Activated naive CD4-positive, alpha-beta T cell treated with anti-CD3 and anti-CD28 coated beads, Interleukin-2, amount 50 U/mL, for 72 hours (primary cell): ENCODE measurements at places on chromosomes 13 and 19. TPM values are rescaled to one million over a fixed set of nuclear protein-coding genes. Genes with fewer than 3 reads are reported as not detected.

DNA sequence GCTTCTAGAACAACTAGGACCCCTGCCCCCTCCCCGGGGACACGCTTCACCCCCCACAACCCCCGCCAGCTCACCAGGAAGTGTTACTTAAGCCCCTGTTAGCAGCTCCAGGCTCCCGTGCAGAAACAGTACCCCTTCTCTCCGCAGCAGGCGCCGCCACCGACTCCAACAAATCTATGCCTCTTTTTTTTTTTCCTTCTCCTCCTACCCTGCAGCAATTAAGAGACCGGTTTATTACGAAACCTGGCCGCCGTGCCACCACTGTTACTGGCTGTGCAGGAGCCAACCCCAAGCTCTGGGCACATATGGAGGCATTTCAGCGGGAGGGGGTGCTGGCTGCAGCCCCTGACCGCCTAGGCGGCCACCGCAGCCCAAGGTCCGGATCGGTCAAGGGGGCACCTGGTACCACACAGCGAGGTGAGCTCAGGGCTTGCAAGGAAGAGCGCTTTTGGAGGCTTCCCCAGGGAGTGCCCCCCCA is 2.4 kb downstream of the GADD45B start:
- DNase-seq = no peak

- no peak for DNase-seq
Measured at GRCh38 chr13:102466610-102467190, 64.9 kb upstream of the FGF14 start.

- peak; percentile 46 for DNase-seq
Measured at GRCh38 chr13:110726726-110727125, 13.2 kb downstream of the ING1 start.

DNA sequence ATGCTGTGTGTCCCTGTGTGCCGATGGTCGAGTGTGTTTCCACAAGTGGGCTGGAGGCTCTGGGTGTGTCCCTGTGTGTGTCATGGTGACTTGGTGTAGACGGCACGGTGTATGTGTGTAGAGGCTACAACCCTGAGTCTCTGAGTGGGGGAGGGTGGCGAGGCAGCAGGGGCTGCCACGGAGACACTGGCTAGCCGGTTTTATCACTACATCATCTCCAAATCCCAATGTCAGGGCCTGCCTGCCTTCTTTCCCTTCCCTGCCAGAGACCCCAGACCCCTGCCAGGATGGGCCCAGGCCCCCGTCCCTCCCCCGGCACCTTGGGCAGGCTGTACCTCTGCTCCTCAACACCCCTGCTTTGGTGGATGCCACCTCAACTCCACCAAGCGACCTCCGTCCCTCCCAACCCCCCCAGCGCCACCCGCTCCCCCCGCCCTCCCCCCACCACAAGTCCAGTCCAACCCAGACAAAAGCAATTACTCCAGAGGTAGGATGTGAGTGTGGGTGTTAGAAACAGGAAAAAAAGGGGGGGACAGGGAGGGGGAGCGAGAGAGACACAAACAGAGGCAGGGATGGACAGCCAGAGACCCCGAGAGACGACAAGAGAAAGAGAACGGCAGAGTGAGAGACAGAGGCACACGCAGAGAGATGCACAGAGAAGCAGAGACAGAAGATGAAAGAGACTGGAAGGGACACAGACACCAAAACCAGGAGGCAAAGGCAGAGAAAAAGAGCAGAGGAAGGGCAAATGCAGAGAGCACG is 21.6 kb upstream of the POU2F2 start:
- DNase-seq = no peak

DNA sequence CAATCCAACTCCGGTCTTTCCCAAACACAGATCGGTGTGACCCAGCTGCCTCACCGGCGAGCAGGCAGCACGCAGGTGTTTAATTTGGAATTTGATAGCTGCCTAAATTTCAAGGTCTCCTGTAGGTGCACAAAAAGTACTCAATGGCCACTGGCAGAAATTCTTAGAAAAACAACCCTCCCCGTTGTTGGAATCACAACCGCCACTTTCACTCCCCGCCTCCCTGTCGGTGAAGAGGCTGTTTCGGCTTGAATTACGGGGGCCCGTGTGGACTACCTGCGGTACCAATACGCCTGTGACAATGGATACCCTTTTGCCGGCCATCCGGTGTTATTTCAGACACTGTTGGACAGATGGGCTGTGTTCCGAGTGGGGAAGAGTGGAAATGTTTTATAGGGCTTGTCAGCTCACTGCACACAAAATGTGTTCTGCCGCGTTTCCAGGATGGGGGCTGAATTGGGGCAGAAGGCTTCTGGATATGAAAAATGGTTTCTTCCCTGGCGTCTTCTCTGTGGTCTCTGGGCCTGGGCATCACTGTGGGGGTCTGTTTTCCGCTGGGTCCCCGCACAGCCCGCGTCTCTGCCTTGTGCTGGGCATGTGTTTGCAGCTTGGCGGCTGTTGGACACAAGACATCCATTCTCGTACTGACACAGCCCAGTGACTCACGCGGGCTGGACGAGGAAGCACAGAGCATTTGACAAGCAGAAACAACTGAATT is 45.4 kb downstream of the ZIC5 start:
- no peak for DNase-seq

- no peak for DNase-seq
Measured at GRCh38 chr19:1986357-1987162, 29.0 kb downstream of the BTBD2 start.

The ZNF181 gene
- total RNA-seq = 4.6 TPM
